MCF 10A (cell line): ENCODE measurements at places on chromosomes 11 and 22. TPM values are rescaled to one million over a fixed set of nuclear protein-coding genes. Genes with fewer than 3 reads are reported as not detected.
A peak's percentile ranks its signal among the peaks of the same experiment; 100 is the strongest.

GRCh38 chr11:19316434-19316833 lies 75.7 kb upstream of the E2F8 start:
- peaks cover 3% of the 10 kb centered on the region for H3K4me1 ChIP-seq
- no peaks in the 10 kb centered on the region for H3K36me3 ChIP-seq
- H3K27ac ChIP-seq: no peak overlapping the region
- no peak for DNase-seq
- no peak overlapping the region for H3K4me3 ChIP-seq
- peaks cover 35% of the 10 kb centered on the region for H3K27me3 ChIP-seq

- H3K27ac ChIP-seq: no peak overlapping the region
- peaks cover 11% of the 10 kb centered on the region for H3K27me3 ChIP-seq
- peak; percentile 27 for DNase-seq
Measured at GRCh38 chr11:10716122-10716521, 22.6 kb upstream of the IRAG1 start.

GRCh38 chr11:520428-521176 lies 13.6 kb upstream of the RNH1 start:
- no peak overlapping the region for H3K4me3 ChIP-seq
- peaks cover under 1% of the 10 kb centered on the region for H3K4me1 ChIP-seq
- DNase-seq: no peak
- H3K27ac ChIP-seq: no peak overlapping the region

DNA sequence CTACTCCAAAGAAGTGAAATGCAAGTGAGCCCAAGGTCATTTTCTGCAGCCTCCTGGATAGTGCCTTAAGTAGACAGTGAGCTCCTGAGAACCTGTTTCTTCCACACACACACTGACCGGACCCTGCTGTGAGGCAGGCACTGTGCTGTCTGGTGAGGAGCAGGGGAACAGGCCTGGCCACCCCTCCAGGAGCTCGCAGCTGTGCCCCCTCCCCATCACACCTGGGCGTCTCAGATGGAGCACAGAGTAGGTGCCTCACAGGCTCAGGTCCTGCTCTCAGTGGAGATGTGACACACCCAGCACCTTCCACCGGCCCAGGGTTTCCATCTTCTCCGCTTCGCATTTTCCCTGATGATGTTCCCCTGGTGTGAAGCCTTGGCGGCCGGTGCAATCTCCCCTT lies 174.9 kb downstream of the ST3GAL4 start:
- H3K4me1 ChIP-seq: no peaks in the 10 kb centered on the region
- DNase-seq: no peak
- no peaks in the 10 kb centered on the region for H3K36me3 ChIP-seq
- H3K27me3 ChIP-seq: no peaks in the 10 kb centered on the region
- H3K4me3 ChIP-seq: no peak overlapping the region
- H3K27ac ChIP-seq: no peak overlapping the region

GRCh38 chr22:19548964-19549363 lies 24.8 kb upstream of the CLDN5 start:
- no peak overlapping the region for H3K4me3 ChIP-seq
- no peaks in the 10 kb centered on the region for H3K4me1 ChIP-seq
- no peak overlapping the region for H3K27ac ChIP-seq
- no peak for DNase-seq

- no peak overlapping the region for H3K27ac ChIP-seq
- no peaks in the 10 kb centered on the region for H3K36me3 ChIP-seq
- H3K27me3 ChIP-seq: peaks cover 60% of the 10 kb centered on the region
- DNase-seq: no peak
Measured at GRCh38 chr11:118212131-118212725, 12.6 kb downstream of the JAML start.

DNA sequence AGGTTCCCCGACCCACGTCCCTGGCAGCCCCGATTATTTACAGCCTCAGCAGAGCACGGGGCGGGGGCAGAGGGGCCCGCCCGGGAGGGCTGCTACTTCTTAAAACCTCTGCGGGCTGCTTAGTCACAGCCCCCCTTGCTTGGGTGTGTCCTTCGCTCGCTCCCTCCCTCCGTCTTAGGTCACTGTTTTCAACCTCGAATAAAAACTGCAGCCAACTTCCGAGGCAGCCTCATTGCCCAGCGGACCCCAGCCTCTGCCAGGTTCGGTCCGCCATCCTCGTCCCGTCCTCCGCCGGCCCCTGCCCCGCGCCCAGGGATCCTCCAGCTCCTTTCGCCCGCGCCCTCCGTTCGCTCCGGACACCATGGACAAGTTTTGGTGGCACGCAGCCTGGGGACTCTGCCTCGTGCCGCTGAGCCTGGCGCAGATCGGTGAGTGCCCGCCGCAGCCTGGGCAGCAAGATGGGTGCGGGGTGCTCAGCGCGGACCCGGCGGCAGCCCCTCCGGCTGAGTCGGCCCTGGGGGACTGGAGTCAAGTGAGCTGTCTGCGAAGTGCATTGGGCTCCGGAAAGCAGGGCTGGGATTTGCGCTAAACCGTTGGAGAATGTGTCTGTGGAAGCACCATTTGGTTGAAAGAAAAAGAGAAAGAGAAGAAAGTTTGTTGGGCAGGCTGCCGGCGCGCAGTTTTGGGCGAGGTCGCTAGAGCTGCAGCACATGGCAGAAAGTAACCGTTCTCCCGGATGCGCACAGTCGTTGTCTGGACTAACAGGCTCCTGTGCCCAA lies at the start of gene CD44:
Gene CD44, plus strand, starts transcription at position 229 of the 779 bp plus-strand sequence. Its CDS starts 133 bp downstream, at position 362.
- H3K4me1 ChIP-seq: peaks cover 36% of the 10 kb centered on the region
- peak within 1 kb of the TSS; percentile 98 for H3K4me3 ChIP-seq
- DNase-seq: peak; percentile 78

- DNase-seq: no peak
- no peak overlapping the region for H3K4me3 ChIP-seq
- peaks cover 66% of the 10 kb centered on the region for H3K36me3 ChIP-seq
- H3K27ac ChIP-seq: no peak overlapping the region
Measured at GRCh38 chr11:33753304-33753967, 17.2 kb upstream of the CD59 start.

DNA sequence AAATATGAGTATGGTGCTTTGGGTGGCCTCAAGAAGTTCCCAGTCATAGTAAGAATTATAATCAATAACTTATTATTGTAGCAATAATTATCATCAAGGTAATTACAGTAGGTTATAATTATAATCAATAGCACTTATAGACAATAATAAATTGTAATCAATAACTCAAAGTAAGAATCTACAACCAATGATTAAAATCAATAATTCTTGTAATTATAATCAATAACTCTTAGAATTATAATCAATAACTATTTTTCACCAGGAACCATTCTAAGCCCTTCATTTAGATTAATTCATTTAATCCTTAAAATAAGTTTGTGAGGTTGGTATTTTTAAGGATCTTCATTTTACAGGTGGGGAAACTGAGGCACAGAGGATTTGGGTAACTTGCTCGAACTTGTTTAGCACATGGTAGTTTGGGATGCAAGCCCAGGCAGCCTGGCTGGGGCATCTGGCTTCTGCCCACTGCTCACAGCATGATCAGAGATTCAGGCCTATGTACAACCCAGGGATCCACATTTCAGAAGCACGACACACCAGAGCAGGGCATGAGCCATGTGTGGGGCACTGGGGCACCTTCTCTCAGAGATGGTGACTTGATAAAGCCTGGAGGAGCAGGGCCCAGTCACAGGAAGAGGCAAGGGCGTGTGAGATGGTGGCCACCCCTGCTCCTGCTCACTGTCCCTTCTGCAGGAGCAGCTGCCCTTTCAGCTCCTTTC lies 46.6 kb downstream of the SLC1A2 start:
- no peak for DNase-seq
- peak overlapping the region; percentile 1 for H3K27ac ChIP-seq

GRCh38 chr22:47168441-47168840 lies 406.0 kb downstream of the TBC1D22A start:
- no peak for DNase-seq
- no peak overlapping the region for H3K4me3 ChIP-seq
- no peak overlapping the region for H3K27ac ChIP-seq
- peaks cover 1% of the 10 kb centered on the region for H3K36me3 ChIP-seq
- H3K27me3 ChIP-seq: no peaks in the 10 kb centered on the region

- H3K36me3 ChIP-seq: no peaks in the 10 kb centered on the region
- peak; percentile 40 for DNase-seq
- peak overlapping the region; percentile 82 for H3K4me3 ChIP-seq
- peaks cover 18% of the 10 kb centered on the region for H3K4me1 ChIP-seq
- H3K27ac ChIP-seq: peak overlapping the region; percentile 49
- no peaks in the 10 kb centered on the region for H3K27me3 ChIP-seq
Measured at GRCh38 chr11:66727282-66728037, 1.6 kb downstream of the SPTBN2 start.

GRCh38 chr22:48960576-48960975 lies 867.1 kb downstream of the BRD1 start:
- H3K4me3 ChIP-seq: no peak overlapping the region
- DNase-seq: no peak
- H3K27ac ChIP-seq: no peak overlapping the region
- H3K36me3 ChIP-seq: no peaks in the 10 kb centered on the region
- H3K4me1 ChIP-seq: no peaks in the 10 kb centered on the region
- H3K27me3 ChIP-seq: no peaks in the 10 kb centered on the region

DNA sequence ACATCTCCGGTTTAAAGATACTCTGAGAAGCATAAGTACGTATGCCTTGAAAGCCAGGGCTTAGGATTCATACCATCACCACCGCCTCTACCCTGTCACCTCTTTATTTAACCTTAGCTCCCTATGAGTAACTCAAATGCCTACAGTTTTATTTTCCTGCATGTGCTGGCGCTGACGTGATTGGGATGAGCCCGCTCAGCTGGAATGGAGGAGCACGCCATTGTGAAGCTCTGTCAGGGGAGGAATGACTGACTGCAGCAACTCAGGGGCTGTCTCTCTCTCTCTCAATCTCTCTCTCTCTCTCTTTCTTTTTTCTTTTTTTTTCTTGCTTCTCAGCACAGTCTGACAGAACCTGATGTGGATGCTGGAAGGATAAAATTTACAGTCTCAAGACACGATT lies 12.4 kb downstream of the CAVIN3 start:
- no peak for DNase-seq
- H3K36me3 ChIP-seq: no peaks in the 10 kb centered on the region
- H3K27ac ChIP-seq: no peak overlapping the region
- no peak overlapping the region for H3K4me3 ChIP-seq

The SNX32 gene
- not detected in 2 replicates for total RNA-seq

The SLCO2B1 gene
- total RNA-seq: not detected in 2 replicates

The MS4A6E gene
- total RNA-seq: not detected in 2 replicates

The LYVE1 gene
- not detected in 2 replicates for total RNA-seq

The P2RX6 gene
- 0.19 and 0.22 TPM in 2 replicates for total RNA-seq

The CASP5 gene
- not detected in 2 replicates for total RNA-seq

The OR51A4 gene
- not detected in 2 replicates for total RNA-seq

The CD151 gene
- total RNA-seq: 404 and 412 TPM in 2 replicates
